Inflammatory macrophage (primary cell): ENCODE measurements at places on chromosomes 5 and 9.
A peak's percentile ranks its signal among the peaks of the same experiment; 100 is the strongest.

DNA sequence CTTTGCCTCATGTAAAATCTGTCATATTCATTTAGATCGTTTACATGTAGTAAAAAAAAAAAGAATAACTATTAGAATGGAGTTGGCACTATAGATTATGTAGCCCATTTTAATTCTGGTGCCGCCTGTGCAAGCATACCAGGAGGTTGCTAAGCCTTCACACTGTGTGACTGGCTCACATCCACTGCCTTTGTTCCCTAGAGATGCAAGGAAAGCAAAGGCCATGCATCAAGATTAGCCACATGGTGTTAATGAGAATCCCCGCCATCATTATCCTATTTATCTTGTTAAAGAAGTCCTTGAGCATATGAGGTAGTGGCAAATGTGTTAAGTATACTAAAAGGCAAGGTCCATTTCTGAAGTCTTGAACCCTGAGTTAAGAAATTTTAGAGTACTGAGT, 279.6 kb downstream of the RFX3 start:
- no peak for DNase-seq

GRCh38 chr5:22708770-22709328, 144.3 kb downstream of the CDH12 start:
- no peak for DNase-seq

GRCh38 chr5:128687930-128688329, 149.9 kb upstream of the FBN2 start:
- DNase-seq: no peak

GRCh38 chr5:28961816-28962215, 1923.4 kb upstream of the CDH9 start:
- DNase-seq: no peak

DNA sequence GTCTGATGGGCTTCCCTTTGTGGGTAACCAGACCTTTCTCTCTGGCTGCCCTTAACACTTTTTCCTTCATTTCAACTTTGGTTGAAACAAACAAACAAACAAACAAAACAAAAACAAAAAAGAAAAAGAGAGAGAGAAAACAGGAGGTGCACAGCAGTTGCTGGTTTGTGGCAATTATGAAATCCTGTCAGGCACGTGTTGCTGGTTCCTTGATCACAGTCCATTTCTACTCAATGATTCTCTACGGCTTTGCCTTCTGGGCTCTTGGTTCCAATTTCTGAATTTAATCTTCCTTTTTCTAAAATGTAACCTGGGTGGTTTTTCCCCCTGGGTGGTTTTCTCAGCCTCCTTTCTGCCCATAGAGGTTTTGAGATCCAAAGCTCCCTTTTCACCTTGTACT, 17.8 kb upstream of the PANK3 start:
- no peak for DNase-seq

- DNase-seq: no peak
Observed at GRCh38 chr5:163172540-163173338, 264.7 kb upstream of the CCNG1 start.

DNA sequence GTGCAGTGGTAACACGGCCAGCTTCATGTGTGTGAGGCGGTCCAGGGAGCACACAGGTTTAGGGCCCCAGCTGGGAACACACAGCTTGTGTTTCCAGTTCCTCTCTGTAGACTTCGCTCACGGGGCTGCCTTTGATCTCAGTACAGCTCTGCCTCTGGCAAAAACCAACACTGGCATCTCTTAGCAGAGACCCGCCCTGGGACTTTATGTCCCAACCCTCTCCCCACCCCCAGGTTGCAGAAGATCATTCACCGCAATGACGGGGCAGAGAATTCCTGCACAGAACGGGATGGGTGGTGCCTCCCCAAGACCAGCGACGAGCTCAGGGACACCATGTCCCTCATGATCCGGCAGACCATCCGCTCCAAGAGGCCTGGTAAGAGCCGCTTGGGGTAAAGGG, 5.2 kb upstream of the CEL start:
- no peak for DNase-seq

GRCh38 chr5:59893429-59894227, at the start of gene PDE4D:
TSS of gene PDE4D (minus strand) at chr5:59893726.
- peak; percentile 73 for DNase-seq

DNA sequence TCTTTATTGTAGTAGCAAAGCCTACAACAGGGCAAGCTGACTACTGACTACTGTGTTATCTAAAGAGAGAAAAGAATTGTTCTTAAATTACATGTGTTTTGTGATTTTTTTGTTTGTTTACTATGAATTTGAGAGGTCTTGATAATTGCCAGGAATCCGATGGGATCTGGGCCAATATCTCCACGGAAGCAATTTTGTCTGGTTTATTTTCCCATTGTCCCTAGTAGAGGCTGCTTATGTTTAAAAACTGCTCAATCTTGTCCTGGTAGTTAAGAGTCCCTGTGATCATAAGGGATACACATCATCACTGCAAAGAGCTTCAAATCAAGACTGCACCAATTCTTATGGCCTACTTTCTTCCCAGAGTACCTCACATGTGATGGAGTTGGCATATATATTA, 94.4 kb downstream of the GLDC start:
- DNase-seq: no peak

DNA sequence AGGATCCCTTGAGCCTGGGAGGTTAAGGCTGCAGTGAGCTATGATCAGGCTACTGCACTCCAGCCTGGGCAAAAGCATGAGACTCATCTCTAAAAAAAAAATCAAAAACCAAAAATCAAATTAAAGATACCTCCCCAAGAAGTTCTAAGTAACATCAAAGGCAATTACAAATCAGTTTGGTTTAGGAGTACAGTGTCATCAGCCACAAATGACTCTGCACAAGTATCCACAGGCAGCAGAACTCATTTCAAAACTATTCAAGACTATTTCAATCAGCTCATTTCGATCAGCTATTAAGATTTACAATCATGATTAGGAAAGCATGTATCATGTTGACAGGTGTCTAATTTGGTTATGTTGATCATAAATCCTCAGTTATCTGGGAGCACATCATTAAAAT, 19.1 kb downstream of the TRMO start:
- DNase-seq: no peak

DNA sequence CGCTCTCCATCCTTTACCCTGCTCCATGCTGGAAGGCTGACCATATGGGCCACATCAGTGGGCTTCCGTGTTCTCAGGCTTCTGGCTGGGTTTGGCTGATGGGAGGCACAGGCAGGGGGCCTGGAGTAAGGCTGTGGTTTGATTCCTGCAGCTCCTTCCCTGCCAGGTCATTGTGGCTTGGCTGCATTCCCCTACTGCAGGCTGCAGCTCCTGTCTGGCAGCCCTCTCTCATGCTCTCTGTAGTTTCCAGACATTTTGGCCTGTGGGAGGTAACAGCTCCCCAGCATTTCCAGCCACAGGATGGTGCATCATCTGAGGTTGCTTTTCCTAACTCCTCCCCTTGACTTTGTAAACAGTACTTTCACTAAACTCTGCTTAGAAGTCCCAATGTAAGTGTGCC, 102.0 kb upstream of the PTPN3 start:
- DNase-seq: no peak

DNA sequence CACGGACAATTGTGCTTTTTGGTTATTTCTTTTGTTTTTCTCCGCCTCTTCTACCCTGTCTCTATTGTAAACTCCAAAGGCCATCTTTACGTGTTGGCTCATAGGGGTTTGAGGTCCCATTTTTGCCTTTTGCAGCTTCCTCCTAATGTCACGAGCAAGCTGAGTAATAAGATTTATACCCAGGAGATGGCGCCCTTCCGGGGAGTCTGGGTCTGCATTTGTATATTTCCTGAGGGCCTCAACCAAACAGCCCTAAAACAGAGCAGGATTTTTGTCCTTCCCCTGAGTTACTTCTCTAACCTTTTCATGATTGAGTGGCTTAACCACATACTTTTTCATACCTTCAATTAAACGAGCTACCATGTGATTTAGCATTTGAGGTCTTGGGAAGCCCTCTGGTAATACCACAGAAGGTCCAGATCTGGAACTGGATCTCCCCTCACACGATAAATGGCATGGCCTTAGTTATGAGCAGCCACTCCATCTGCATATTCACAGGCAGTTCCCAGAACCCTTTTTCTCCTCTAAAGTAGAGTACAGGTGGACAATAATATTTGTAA, 11.2 kb upstream of the CFAP95 start:
- DNase-seq: peak; percentile 36

DNA sequence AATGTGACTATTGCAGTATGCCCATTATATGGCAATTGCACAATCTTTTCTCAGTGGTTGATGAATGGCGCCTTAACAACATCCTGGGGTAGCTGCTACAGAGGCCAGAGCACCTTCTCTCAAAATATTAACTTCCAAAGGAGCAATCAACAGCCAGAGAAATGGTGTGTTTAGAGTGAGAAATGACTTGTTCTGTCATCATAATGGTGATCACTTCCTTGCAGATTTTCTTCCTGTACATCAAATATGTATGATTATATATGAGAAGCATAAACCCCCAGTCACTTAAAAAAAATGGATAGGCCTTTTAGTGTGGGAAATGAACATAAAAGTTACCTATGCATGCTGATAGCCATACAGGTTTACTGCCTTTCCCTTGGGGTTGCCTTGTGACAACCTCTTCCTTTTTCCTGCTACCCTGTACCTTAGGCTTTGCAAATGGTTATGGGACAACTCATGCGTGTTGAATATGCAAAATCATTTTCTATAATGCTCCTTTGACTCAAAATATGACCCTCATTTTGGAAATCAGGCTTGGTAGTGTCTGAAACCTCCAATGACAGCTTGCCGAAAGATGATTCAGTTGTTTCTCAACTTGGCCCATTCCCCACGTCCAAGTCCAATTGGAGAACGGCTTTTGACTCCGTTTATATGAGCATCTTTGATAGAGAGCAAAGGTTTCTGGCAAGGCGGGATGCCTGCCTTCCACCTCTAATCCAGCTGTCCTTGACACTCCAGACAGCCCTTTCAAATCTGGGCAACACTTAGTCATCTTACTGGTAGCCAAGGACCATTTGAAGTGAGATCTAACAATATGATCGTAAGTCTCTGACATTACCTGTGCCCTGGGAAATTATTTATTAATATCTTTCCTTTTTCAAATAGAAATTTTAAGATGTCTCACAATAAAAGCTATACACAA, 69.3 kb downstream of the SLC1A1 start:
- DNase-seq: no peak

GRCh38 chr5:155239803-155240202, 226.2 kb downstream of the KIF4B start:
- no peak for DNase-seq

- no peak for DNase-seq
Observed at GRCh38 chr9:86046930-86047341, 52.4 kb downstream of the GOLM1 start.

- no peak for DNase-seq
Observed at GRCh38 chr9:125549465-125549871, 157.5 kb downstream of the MAPKAP1 start.

GRCh38 chr5:113084402-113085083, 107.9 kb downstream of the DCP2 start:
- DNase-seq: no peak

DNA sequence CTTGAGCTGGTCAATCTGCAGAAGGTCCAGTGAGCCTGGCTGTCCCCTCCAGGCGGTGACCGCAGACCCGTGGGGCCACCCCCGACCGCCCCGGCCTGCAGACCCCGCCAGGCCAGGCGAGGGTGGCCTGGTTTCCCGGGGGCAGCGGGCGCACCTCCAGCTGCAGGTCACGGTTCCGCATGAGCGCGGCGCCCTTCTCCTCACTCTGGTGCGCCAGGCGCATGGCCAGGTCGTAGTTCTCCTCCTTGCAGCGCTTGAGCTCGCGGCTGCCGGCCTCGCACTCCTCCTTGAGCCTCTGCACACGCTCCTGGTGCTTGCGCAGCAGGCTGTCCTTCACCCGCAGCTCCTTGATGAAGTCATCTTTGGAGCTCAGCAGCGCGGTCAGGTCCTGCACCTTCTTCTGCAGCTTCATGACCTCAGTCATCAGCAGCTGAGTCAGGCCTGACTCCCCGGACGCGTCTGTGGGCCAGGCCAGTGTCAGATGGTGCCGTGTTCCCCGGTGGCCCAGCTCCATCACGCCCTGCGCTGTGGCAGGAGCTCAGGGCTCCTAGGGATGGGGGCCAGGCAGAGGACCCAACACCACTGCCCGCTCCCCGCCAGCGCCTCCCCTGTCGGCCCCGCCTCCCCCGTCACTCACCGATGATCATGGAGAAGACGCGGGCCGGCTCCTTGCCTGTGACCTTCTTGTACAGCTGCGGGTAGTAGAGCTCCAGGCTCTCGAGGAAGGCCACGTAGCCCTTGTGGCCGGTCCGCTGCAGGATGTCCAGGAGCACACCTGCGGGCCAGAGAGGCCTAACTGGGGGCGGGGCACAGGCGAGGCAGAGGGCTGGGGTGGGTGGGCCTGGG, 2.6 kb downstream of the CARD9 start:
- no peak for DNase-seq

- DNase-seq: peak; percentile 21
Observed at GRCh38 chr5:62306896-62307689, 1.1 kb downstream of the KIF2A start.

- DNase-seq: no peak
Observed at GRCh38 chr5:1892211-1892610, 9.5 kb upstream of the IRX4 start.

DNA sequence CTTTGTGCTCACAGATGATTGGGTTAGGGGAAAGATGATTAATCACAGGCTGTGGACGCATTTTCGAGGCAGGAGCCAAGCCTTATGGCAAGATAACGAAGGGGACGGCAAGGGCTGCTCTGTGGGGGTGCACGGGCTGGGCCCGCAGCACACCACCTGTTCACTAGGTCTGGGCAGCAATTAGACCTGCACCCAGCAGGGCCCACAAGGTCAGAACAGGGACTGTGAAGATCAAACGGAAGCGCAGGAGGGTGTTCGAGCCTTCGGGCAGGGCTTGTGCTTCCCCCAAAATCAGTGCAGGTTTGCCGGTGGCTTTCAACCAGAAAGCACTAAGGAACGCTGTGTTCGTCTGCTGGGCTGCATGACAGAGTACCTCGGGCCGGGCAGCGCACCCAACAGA, 73.7 kb downstream of the UBE2QL1 start:
- DNase-seq: no peak
